Activated CD4-positive, alpha-beta T cell treated with anti-CD3 and anti-CD28 coated beads, Interleukin-2, amount 50 U/mL, for 4 hours (primary cell): ENCODE measurements at places on chromosomes 16 and 17.

DNA sequence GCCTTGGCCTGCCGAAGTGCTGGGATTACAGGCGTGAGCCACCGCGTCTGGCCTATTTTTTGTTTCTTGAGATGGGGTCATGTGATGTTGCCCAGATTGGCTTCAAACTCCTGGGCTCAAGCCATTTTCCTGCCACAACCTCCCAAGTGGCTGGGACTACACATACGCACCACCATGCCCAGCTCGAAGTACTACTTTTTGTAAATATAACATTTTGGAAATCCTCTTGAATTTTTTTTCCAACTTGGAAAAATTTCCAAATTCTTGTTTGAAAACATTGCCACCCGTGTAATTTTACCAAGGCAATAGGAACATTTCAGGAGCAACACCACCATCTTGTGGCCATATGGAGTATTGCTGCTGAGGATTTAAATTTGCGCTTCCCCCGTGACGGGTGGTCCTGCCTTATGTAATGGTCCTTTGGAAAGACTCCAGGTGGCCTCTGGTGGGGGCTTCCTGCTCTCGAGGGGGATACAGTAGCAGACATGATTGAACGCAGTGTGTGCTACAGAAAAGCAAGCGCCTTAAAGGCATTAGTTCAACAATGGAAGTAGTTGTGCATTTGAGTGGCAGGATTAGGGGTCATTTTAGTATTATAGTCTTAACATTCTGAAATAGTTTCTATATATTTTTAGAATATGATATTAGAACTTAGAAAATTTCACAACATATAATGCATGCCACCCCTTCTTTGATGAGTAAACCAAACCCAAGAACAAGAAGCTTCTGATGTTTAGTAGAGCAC lies 8.0 kb downstream of the FLYWCH1 start:
- peak; percentile 59 for DNase-seq

DNA sequence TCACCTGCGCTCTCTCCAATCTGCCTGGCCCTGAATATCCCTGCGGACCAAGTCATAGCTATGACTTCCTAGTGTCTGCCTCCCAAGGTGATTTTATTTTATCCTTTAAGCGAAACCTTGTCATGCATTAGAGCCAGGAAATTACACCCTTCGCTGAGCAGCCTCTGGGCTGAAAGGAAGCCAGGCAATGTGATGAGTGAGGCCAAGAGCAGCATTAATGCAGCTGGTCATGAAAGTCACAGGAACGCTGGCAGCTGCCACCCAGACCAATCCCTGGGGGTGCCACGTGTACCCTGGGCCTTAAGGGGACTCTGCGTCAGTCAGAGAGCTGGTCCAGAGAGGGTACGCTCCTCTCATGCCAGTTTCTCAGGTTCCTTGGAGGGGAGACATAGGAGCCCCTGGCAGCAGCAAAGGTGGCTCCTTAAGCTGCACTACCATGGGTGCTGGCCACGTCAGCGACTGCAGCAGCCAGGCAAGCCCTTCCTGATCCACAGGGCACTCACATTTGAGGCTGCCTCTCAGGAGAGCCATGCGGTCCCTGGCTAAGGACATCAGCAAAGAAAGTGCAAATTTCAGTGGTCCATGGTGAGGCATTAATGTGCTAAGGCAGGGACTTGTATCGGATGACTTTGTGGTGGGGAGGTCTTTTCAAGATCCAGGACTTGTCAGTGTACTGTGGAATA lies 42.7 kb upstream of the WSCD1 start:
- DNase-seq = no peak

GRCh38 chr16:60811657-60812056 lies 1224.6 kb downstream of the CDH8 start:
- no peak for DNase-seq

DNA sequence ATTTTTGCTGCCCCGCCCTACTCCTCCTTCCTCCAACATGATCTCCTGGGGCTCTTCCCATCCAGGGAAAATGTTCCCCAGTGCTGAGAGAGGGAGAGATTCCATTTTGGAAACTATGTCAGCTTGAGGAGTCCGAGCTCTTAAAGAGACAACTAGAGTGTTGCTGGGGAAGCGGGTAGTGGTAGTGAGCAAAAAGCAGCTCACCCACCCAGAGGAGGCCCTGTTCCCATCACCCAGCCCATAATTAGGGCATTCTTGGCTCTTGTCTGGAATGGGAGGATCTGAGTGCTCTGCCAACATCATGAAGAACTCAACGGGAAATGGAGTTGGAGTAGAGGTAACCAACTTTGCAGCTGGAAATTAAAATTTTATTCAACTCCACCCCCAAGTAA lies 9.1 kb upstream of the MSL1 start:
- no peak for DNase-seq
